NCI-H1436 (cell line): ENCODE measurements at places on chromosomes 3 and 15.

GRCh38 chr15:27352136-27352535 lies 381.2 kb downstream of the GABRG3 start:
- DNase-seq = no peak

DNA sequence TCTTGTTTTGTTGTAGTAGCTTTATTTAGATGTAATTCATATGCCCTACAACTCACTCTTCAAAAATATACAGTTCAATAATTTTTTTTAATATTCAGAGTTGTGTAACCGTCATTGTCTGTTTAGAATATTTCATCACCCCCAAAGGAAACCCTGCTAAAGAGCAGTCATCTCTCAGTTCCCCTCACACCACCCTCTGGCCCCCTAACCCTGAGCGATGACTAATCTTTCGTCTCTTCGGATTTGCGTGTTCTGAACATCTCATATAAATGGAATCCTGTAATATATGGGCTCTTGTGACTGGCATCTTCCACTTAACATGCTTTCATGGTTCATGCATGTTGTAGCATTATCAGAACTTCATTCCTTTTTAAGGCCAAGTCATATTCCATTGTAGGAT lies 183.8 kb downstream of the ATG7 start:
- DNase-seq = no peak

DNA sequence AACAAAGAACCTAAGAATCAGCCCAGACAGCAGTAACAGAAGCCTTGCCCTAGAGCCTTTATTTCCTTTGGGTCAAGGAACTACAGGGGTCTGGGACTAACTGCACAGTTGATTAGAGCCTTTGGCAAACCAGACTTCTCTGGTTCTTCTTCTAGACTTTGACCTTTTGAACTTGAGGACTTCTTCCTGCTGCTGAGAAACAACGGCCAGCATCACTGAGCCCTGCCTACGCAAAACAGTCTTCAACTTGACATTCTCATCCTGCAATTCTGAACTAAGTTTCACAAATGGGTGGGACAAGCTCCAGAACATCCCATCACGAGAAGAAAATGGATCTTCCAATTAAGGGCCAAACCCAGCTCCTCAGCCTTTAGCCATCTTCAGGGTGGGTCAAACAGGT lies 31.4 kb downstream of the CMTM6 start:
- no peak for DNase-seq

- no peak for DNase-seq
These were observed 71.8 kb downstream of the DTWD1 start for GRCh38 chr15:49692514-49693090.

- no peak for DNase-seq
These were observed 183.8 kb upstream of the MCTP2 start for GRCh38 chr15:94047566-94047965.

DNA sequence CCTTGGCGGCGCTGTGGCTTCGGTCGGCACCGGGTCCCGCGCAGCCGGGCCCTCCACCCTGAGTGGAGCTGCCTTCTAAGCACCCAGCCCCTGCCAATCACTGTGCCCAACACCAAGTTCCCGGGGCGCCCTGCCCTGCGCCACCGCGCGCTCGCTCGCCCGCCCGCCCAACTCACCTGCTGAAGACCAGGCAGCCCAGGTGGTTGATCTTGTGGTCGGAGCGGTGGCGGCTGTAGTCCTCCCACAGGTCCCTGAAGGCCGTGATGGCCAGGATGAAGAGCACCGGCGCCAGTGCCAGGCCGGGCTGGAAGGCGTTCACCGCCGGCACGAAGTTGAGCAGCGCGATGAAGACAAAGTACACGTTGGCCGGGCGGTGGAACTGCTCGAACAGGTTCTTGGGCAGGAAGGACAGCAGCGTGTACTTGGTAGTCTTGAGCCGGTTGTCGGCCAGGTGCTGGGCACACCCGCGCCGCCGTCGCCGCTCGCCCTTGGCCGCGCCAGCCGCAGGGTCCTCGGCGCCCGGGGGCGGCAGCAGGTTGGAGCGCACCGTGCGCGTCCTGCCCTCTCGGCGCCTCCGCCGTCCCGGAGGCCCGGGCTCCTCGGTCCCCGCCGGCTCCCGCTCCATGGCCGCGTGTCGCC lies 536 bp downstream of the ATP10A start:
- no peak for DNase-seq

DNA sequence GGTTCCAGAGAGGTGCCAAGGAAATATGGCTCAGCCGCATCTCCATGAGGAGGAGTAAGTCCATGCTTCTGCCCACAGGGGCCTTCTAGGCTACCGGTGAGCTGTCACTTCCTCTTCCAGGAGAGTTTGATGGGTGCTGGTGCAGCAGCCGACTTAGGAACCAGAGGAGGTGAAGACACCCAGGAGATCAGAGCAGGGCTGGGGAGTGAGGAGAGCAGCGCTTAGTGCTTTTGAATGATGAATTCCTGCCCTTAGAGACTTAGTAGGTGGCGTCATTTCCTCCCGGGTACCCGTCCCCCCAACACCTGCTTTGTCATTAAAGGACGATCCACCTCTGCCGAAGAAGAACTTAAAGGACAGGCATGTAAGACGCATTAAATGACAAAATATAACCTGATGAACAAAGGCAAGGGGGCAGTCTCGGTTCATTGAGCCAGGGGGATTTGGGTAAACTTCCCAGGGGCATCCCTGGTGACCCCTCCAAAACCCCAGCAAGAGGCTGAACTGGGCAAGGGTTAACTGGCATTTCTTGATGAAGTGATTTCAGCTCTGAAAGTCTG lies 67.6 kb downstream of the HES1 start:
- peak; percentile 79 for DNase-seq

GRCh38 chr15:57283774-57284503 lies 92.4 kb upstream of the CGNL1 start:
- no peak for DNase-seq

GRCh38 chr3:25019506-25019905 lies 408.6 kb upstream of the RARB start:
- DNase-seq = no peak

- no peak for DNase-seq
These were observed 534 bp downstream of the FRMD5 start for GRCh38 chr15:44194323-44195150.
